ENCODE measurements at places on chromosomes 7 and 10. TPM values are rescaled to one million over a fixed set of nuclear protein-coding genes. Genes with fewer than 3 reads are reported as not detected.

The GIMAP1 gene
- total RNA-seq: 11.8 TPM

The RPS24 gene
- total RNA-seq: 1,446 TPM

- no peak for DNase-seq
- no peaks in the 10 kb centered on the region for H3K27me3 ChIP-seq
- no peaks in the 10 kb centered on the region for H3K4me1 ChIP-seq
- no peaks in the 10 kb centered on the region for H3K36me3 ChIP-seq
These were observed 403.7 kb downstream of the GALNT17 start for GRCh38 chr7:71535616-71536015.

The CYP2C18 gene
- total RNA-seq: not detected

The COL17A1 gene
- 1.2 TPM for total RNA-seq

- no peak overlapping the region for H3K27ac ChIP-seq
- H3K4me1 ChIP-seq: no peaks in the 10 kb centered on the region
- no peaks in the 10 kb centered on the region for H3K27me3 ChIP-seq
- H3K4me3 ChIP-seq: no peak overlapping the region
- no peaks in the 10 kb centered on the region for H3K36me3 ChIP-seq
These were observed 621.2 kb upstream of the NRP1 start for GRCh38 chr10:33955676-33956075.

The PLEKHS1 gene
- total RNA-seq: not detected

GRCh38 chr7:34846976-34847375 lies 189.0 kb downstream of the NPSR1 start:
- H3K27ac ChIP-seq: no peak overlapping the region
- peaks cover 10% of the 10 kb centered on the region for H3K4me1 ChIP-seq
- DNase-seq: no peak
- H3K4me3 ChIP-seq: no peak overlapping the region

DNA sequence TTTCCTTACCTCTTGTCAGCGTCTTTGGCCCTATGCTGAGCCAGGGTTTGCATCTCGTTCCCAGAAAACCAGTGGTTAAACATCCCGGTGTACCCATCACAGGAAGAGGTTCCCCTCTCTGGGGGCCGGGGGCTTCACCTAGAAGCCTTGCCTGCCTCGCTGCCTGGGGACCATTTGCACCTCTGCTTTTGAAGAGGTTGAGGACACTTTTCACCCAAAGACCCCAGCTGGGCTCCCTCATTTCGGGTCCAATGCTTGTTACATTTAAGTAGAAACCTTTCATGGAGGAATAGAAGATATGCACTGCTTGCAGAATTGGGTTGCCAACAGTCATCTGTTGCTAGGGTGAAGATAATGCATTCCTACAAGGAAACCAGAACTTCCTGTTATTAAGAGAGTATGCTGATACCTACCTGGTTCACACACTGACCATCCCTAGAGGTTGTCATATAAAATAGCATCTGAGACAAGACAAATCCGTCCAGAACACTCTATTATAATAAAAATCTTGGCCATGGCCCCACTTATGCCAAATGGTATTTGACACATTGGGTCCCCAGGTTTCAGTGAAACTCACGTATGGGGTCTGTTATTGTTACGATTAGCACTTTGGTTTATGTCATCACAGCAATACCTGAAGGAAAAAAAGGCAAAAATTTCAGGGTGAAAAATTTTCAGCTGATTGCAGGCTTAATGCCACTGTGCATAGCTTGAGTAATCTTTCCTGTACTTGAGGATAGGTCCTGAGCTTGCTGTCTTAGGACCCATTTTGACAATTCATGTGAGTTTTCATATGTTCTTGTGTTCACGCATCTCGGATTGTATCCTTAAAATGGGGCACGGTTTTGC lies 917 bp downstream of the ZNF365 start:
- peaks cover 25% of the 10 kb centered on the region for H3K4me1 ChIP-seq
- H3K4me3 ChIP-seq: no peak overlapping the region
- no peak for DNase-seq
- H3K36me3 ChIP-seq: no peaks in the 10 kb centered on the region
- no peak overlapping the region for H3K27ac ChIP-seq
- no peaks in the 10 kb centered on the region for H3K27me3 ChIP-seq

DNA sequence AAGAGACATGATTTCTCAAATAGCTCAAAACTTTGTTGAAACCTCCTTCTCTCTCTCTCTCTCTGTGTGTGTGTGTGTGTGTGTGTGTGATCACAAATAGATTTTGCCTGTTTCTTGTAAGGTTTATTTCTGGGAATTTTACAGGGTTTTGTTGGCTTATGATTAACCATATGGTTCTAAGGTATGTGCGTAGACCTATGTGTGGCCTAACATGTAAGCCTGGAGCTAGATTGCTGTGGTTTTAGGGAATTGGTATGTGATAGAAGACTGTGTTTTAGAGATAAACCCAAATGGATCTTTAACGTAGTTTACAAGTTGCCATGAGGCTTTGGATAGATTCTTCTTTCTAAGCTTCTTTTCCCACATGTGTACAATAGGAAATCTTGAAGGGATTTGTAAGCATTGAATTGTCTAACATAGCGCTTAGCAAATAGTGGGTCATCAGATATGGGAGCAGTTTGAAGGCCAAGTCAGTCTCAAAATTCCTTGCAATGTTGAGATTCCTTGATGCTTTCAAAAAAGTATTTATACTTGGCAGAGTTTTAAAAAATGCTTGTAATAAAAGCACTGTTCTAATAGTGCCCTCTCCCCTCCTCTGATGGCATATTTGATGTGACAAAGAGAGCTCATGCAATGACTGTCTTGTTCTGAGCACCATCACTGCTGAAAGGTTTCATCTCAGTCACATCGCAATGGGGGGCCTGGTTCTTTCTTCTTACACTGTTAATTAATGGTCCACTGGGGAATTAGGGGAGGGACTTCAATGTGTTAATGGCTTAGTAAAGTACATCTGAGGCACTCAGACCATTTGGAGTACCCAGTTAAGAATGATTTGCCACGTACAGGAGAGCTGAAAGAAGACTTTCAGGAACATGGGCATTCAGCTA lies 118.2 kb downstream of the SNX10 start:
- H3K27ac ChIP-seq: no peak overlapping the region
- H3K4me3 ChIP-seq: no peak overlapping the region
- no peaks in the 10 kb centered on the region for H3K4me1 ChIP-seq
- no peaks in the 10 kb centered on the region for H3K27me3 ChIP-seq

GRCh38 chr7:98211221-98211675 lies at the start of gene BHLHA15:
BHLHA15 (plus strand) TSS chr7:98211439; CDS start chr7:98212310, 871 bp downstream.
- no peak within 1 kb of the TSS for H3K27ac ChIP-seq
- no peak for DNase-seq
- no peaks in the 10 kb centered on the region for H3K36me3 ChIP-seq
- H3K4me3 ChIP-seq: no peak within 1 kb of the TSS
